ENCODE measurements at places on chromosomes 16 and 17.

DNA sequence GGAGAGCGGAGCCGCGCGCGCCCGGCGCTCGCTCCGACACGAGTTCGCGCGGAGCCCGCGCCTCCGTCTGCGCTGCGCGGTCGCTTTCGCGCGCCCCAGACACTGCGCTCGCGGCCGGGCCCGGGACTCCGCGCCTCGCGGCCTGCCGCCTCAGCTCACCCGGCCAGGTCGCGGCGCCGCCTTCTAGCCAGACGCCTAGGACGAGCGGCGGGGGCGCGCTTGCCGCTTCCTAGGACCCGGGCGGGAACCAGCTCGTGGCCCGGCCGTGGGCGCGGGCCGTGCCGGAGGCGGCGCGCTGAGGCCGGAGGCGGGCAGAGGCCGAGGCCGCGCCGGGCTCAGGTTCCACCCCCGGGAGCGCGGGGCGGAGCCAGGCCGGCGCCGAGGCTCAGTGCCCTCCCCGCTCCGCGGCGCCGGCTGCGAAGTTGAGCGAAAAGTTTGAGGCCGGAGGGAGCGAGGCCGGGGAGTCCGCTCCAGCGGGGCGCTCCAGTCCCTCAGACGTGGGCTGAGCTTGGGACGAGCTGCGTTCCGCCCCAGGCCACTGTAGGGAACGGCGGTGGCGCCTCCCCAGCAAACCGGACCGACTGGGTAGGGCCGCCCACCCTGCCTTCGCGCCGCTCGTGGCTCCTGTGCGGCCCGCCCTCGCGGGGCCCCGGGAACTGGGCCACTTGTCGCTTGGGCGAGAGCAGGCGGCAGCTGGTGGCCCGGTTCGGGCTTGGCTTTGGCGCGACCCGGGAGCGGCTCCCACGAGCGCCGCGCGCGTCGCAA, at the start of gene SPHK1:
Gene SPHK1 (plus strand): TSS at position 388 of the 765 bp plus-strand sequence. CDS start 1,036 bp downstream, outside the sequence.
- DNase-seq, result no peak

DNA sequence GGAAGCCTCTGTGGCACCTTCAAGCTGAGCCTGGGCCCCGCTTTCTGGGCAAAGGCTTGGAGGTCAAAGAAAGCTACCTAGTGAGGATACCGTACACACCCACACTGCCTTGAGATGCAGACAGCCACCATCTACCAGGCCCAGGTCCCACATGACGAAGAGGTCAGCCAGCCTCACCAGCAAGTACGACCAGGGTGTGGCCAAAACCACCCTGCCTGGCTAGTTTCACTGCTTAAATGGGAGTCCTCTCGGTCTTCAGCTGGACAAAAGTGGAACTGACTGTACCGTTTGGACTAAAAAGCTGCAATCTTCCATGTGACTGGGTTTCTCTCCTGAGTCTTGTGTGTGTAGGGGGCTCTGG, 21.6 kb downstream of the VASN start:
- no peak for DNase-seq

DNA sequence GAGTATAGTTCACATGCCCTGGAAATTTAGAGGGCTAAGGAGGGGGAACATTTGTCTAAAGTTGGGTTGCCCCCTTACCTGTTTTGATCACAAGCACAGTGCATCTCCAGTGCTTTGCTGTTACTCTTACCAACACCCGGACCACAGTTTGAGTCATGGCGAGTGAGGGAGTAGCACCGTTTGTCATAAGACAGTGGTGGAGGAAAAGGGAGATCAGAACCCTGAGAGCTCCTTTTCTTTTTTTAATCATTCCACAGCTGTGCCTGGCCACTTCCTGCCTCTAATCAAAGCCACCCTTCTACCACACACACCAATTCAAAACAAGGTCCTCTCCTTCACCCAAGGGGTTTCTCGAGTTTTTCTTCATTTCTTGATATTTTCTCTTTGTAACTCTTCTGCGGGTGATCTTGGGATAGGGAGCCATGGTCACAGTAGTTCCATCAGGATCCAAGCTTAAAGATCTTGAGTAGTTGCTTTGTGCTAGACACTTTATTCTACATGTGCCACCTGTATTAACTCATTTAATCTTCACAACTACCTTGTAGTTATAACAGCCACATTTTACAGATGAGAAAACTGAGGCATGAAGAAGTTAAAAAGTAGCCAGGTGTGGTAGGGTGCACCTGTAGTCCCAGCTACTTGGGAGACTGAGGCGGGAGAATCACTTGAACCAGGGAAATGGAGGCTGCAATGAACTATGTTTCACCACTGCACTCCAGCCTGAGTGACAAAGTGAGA, 5.0 kb upstream of the MYL4 start:
- no peak for DNase-seq

GRCh38 chr16:16071631-16072244, 122.3 kb downstream of the ABCC1 start:
- no peak for DNase-seq

GRCh38 chr17:36523113-36523512, 11.6 kb downstream of the MYO19 start:
- DNase-seq, result no peak

DNA sequence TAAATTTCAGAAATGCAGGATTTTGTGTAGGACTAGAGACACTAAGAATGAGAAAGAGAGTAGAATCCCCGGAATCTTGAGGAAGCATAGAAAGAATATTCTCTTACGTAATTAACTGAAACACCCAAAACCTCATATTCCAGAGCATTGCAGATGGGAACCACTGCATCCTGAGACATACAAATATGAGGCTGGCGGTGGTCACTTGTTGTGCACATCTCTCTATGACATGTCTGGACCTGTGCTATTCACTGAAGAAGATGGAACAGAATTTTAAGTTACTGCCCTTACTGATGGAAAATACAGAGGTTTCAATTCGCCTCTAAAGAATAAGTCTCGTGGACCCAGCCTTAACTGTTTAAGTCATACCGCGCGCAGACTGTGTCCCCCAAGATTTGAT, 806 bp downstream of the RAD51C start:
- no peak for DNase-seq

DNA sequence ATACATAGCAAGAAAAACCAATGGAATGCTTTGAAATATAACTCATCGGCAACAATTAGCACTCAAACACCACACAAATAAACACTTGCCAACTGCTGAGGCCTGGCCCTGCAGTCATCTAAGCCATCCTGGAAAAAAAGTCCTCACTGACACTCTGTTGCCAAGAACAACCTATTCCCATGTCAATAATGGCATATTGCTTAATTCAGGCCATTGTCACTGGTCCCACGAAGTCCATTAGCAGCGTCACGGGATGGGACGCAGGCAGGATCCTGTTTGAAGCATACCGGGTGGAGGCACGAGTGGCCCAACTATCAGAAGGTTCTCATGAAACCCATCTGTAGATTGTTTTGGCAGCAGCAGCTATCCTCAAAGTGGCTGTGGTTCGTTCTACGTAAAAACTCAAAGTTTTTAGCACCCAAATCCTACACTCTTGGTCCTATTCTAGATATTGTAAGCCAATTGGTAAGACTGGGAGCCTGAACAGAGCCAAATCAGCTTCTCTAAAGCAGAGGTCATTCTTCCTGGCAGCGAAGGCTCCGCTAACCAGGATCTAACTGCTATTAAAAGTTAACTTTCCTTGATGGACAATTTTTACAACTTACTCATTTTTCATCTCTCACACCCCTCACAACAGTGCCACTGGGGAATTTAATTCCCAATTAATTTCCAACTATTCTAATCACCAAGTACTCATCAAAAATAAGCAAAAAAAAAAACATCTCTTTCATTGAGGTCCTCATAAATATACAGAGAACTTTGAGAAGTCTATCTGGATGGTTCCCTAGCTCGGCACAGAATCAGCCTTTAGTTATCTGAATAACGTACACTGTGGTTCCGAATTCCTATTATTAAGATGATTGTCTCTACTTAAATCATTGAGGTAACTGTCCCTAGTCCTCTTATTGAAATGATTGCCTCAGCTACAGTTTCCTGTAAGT, 91.5 kb downstream of the ZFHX3 start:
- no peak for DNase-seq

DNA sequence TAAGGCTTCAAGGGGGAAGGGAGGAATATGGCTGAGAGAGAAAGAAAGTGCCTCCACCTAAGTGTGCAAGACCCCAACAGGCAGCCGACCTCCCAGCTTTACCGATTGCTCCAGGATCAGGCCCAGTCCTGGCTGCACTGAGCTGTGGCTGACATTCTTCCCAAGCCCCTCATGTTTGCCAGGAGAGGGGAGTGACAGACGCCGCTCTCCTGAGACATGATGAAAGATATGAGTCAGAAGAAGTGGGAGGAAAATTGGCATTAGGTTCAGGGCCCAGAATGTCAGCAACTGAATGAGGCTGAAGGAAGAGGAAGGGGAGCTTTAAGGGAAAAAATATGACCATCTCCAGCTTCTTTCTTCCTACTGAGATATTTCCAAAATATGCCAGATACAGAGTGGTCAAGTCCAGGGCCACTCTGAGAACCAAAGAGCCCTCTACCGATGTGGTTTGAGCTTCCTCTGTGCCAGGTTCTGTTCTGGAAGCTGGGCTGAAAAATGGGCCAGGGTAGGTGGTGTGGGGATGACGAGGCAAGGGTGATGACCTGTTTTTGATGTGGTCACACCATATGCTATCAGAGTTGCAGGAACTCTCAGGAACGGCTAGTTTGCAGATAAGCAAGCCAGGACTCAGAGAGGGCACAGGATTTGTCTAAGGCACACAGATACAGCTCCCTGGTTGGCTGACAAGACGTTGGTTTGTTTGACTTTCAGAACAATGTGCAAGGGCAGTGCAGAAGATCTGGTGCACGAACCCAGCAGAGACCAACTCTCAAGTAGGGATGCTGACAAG, 176.7 kb downstream of the SOX9 start:
- DNase-seq, result no peak

- DNase-seq, result no peak
These were observed 13.9 kb downstream of the ELAC2 start for GRCh38 chr17:13003927-13004326.

GRCh38 chr16:74867281-74867849, 92.7 kb upstream of the FA2H start:
- no peak for DNase-seq

DNA sequence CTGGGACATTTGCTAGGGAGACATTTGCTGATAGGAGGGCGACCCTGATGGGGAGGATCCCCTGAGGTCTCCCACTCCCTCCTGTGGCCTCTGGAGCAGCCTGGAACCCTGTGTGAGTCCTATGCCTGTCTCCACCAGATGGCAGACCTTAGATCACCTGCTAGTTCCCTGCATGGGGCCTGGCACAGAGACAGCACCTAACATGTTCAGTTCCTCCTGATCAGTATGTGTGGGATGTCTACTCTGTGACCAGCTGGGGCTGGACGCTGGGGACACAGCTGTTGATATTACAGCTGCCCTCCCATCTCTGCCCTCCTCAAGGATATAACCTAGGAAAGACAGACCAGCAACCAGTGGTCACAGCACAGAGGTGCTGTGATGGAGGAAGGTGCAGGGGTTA, 1.1 kb upstream of the ADCY7 start:
- no peak for DNase-seq

GRCh38 chr17:17269926-17270773, 10.9 kb downstream of the COPS3 start:
- no peak for DNase-seq

GRCh38 chr17:80663781-80664206, 119.2 kb downstream of the RPTOR start:
- DNase-seq, result no peak

DNA sequence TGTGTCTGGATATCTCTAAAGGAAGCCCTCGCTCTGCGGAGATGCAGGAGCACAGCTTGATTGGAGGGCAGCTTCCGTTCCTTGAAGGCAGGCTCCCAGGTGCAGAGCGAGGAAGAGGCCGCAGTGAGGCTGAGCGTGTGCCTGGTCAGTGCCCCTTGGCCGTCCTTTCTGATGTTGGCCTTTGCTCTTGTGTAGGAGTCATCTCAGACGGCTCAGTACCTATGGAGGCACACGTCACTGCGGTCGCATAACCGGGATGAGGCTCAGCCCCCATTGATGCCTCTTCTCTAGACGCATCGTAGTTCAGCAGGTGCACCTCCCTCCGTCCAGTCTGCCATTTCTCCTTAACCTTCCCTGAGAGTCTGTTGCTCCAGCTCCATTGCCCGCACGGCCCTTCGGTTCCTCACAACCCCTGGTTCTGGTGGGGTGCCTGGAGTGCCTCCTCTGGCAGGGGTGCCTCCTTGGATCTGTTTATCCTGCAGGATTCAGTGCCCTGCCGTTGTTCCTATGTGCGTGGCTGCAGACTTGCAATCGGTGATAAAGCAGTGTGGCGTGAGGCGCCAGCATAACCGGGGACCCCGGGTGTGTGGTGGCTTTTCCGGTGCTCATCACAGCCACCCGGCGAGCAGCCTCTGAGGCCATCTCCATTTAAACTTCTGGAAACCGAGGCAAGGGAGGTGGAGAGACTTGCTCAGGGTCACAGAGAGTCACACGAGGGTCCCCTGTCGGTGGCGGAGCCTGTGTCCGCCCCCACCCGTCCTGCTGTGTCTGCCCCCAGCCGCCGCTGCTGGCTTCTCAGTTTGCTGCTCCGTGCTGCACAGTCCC, 188.8 kb upstream of the CHMP6 start:
- no peak for DNase-seq

DNA sequence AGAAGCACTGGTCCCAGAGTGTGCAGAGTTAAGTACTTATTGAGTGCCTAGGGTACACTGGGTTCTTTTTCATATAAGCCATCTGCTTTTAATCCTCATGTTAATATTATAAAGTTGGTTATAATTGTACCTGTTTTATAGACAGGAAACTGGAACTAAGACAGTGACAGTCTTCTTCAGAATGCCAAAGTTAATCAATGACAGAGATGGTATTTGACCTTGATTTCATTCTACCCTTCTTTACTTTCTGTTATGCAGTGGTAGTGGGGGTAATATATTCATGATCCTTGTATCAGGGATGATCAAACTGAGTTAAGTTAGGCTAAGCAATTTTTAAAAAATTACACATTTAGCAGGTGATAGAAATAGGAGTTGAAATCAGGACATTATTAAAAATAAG, 108.6 kb upstream of the GOT2 start:
- no peak for DNase-seq

- peak; percentile 57 for DNase-seq
These were observed 99.9 kb upstream of the CORO6 start for GRCh38 chr17:29722411-29723198.

DNA sequence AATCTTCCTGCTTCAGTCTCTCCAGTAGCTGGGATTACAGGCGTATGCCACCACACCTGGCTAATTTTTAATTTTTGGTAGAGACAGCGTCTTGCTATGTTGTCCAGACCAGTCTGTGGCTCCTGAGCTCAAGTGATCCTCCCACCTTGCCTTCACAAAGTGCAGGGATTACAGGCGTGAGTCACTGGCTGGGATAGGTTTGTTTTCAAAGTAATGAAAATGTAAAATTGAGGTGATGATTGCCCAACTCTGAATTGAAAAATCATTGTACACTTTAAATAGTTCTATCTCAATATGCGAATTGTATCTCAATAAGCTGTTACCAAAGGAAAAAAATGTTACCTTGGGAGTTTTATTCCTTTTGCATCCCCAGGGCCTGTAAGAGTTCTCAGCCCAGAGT, 1.2 kb upstream of the AMFR start:
- no peak for DNase-seq
